Lung microvascular endothelial cell (primary cell): ENCODE measurements at places on chromosomes 1 and 21. TPM values are rescaled to one million over a fixed set of nuclear protein-coding genes. Genes with fewer than 3 reads are reported as not detected.
A peak's percentile ranks its signal among the peaks of the same experiment; 100 is the strongest.

DNA sequence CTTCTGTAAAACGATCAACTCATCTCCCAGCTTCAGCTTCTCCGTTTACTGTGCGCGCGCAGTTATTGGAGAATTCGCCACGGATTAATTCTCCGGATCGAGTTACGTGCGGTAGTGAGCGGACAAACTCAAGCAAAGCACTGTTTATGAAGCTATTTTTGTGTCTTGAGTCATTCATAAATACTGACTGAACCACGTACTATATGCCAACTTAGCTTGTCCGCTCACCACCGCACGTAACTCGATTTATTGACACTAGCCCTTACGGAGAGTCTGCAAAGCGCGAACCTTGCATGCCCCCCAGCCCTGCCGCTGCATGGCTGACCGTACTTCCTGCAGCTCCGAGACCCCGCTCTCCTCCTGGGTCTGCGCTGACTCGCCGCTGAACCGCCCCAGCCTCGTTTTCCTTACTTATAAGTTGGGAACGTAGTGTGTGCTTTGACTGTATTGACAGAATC lies 773 bp downstream of the CHD1L start:
- peak; percentile 59 for DNase-seq

- DNase-seq: no peak
Observed at GRCh38 chr1:65440322-65440900, 19.9 kb downstream of the LEPR start.

The KIAA0319L gene
- total RNA-seq: 29.2 and 31.5 TPM in 2 replicates

DNA sequence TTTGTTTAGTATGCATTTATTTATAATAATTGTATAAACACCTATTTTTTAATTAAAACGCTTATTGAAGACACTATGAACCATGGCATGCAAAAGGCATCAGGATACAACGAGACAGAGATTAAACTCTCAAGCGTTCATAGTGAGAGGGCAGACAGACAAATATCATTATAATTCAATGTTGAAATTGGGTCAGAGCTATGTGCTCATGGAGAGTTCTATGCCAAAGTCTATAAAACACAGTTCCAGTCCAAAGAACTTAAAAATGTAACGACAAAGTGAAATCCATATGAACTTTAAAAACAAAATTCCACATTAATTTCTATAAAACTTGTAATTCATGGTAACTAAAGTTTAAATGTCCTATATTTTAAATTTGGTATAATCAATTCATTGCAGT lies 724.0 kb downstream of the LTN1 start:
- no peak for DNase-seq

GRCh38 chr1:10708757-10709156 lies 87.7 kb downstream of the CASZ1 start:
- no peak for DNase-seq

GRCh38 chr1:112557385-112557784 lies 48.6 kb downstream of the WNT2B start:
- DNase-seq: no peak

The KRTAP19-1 gene
- total RNA-seq: not detected in 2 replicates

GRCh38 chr1:228143480-228144192 lies 3.6 kb downstream of the GUK1 start:
- DNase-seq: no peak

- DNase-seq: no peak
Observed at GRCh38 chr1:39205102-39205780, 746 bp downstream of the MACF1 start.

The LCE1F gene
- total RNA-seq: not detected in 2 replicates

- DNase-seq: no peak
Observed at GRCh38 chr1:209727785-209728184, 23.1 kb downstream of the HSD11B1 start.

The OR2T3 gene
- not detected in 2 replicates for total RNA-seq

The TAF5L gene
- 18.5 and 28.4 TPM in 2 replicates for total RNA-seq

GRCh38 chr1:25616095-25616986 lies at the start of gene MAN1C1:
MAN1C1 (plus strand) TSS chr1:25616791; CDS start chr1:25617798, 1,007 bp downstream.
- peak; percentile 79 for DNase-seq

The WDR64 gene
- not detected in 2 replicates for total RNA-seq

DNA sequence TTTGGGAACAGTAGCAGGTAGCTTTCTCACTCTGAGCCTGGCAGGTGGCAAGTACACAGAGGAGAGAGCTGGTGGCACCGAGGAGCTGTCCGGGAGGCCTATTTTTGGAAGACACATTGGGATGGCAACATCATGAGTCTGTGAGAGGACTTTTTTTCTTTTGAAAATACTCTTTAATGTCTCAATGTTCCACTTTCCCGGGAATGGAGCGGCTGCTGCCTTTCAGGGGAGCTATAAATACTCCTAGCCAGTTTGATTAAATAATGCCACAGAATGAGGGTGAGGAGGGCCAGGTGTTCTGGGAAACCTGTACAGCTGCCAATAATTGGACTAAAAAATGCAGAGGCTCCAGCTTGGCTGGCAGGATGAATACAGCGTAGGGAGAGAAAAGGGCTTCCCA lies 93.3 kb upstream of the COG2 start:
- DNase-seq: no peak

The VHLL gene
- 0.20 TPM in 1 of 2 replicates, not detected in the other for total RNA-seq

The MAP10 gene
- total RNA-seq: 0.44 and 0.60 TPM in 2 replicates

DNA sequence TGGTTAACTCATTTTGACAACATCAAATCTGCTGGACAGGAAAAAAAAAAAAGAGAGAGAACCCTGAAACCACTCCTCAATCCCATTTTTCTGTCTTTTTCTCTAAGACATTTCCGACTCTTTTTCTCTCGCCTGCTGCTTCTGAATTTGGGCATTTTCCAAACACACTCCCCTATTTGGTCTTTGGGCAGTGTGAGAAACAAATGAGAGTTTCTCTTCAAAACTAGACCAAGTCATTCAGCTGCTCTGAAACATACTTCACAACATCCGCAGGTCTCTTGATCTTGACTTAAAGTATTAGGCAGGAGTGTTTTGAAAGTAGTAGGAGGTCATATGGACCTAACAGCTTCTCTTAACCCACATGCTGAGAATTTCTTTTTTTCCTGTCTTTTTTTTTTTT lies 364.8 kb upstream of the ESRRG start:
- DNase-seq: no peak

GRCh38 chr1:1432951-1433803 lies 2.3 kb upstream of the VWA1 start:
- no peak for DNase-seq

DNA sequence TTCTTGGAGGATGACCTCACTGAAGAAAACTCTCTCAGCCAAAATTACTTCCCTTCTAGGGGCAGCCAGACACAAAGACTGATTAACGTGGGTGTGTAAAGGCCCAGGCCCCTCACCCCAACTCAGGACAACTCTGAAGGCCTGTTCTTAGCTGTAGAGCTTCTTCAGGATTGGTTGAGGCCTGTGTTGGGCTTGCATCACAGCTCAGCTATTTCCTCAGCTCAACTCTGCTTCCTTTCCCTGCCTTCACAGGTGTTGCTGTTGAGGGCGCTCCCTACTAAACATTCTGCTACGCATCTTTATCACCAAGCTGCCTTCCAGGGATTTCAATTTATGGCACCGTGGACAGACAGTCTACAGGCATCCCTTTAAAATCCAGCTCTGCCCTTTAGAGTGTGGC lies 36.8 kb downstream of the MAB21L3 start:
- DNase-seq: peak; percentile 28

The L1TD1 gene
- not detected in 2 replicates for total RNA-seq

The COL24A1 gene
- under 0.01 TPM in 1 of 2 replicates, not detected in the other for total RNA-seq

- peak; percentile 43 for DNase-seq
Observed at GRCh38 chr1:52423771-52424170, 19.4 kb downstream of the PRPF38A start.

DNA sequence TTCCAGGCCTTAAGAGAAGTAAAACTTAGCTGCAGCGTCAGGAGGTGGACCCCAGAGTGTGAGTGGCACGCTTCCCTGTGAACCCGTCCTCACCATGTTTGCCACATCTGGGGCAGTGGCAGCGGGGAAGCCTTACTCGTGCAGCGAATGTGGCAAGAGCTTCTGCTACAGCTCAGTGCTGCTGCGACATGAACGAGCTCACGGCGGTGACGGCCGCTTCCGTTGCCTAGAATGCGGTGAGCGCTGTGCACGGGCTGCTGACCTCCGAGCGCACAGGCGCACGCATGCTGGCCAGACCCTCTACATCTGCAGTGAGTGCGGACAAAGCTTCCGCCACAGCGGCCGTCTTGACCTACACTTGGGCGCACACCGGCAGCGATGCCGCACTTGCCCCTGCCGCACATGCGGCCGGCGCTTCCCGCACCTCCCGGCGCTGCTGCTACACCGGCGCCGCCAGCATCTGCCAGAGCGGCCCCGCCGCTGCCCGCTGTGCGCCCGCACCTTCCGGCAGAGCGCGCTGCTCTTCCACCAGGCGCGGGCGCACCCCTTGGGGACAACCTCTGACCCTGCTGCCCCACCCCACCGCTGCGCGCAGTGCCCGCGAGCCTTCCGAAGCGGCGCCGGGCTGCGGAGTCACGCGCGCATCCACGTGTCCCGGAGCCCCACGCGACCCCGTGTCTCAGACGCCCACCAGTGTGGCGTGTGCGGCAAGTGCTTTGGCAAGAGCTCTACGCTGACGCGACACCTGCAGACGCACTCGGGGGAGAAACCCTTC lies 9.3 kb downstream of the ZNF672 start:
- DNase-seq: no peak

GRCh38 chr1:194466706-194467105 lies 1280.3 kb upstream of the B3GALT2 start:
- DNase-seq: no peak

DNA sequence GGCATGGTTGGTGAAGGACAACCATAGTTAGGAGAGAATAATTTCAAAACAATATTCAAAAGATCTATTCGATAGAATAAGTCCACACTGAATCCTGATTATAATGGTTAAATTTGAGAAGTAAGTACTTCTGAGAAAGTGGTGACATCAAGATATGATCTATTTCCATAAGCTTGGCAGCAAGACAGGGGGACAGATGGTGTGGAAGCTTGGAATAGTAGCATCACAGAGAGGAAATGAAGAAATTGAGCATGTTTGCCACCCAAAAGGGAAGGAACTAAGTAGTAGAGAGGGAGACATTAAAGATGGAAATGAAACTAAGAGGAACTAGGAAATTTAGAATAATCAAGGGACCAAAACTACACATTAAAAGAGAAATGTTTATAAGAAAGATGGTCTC lies 94.5 kb downstream of the OLFM3 start:
- no peak for DNase-seq

- DNase-seq: no peak
Observed at GRCh38 chr1:81420760-81421159, 380.0 kb upstream of the ADGRL2 start.

DNA sequence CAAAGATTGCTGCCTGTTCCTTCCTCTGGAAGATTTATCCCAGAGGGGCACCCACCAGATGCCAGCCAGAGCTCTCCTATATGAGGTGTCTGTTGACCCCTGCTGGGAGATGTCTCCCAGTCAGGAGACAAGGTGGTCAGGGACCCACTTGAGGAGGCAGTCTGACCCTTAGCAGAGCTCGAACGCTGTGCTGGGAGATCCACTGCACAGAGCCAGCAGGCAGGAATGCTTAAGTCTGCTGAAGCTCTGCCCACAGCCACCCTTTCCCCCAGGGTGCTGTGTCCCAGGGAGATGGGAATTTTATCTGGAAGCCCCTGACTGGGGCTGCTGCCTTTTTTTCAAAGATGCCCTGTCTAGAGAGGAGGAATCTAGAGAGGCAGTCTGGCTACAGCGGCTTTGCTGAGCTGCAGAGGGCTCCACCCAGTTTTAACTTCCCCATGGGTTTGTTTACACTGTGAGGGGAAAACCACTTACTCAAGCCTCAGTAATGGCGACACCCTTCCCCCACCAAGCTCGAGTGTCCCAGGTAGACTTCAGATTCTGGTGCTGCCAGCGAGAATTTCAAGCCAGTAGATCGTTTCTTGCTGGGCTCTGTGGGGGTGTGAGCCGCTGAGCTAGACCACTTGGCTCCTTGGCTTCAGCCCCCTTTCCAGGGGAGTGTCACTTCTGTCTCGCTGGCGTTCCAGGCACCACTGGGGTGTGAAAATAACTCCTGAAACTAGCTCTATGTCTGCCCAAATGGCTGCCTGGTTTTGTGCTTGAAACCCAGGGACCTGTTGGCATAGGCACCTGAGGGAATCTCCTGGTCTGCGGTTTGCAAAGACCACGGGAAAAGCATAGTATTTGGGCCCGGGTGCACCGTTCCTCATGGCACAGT lies 51.1 kb upstream of the PDC start:
- DNase-seq: no peak

DNA sequence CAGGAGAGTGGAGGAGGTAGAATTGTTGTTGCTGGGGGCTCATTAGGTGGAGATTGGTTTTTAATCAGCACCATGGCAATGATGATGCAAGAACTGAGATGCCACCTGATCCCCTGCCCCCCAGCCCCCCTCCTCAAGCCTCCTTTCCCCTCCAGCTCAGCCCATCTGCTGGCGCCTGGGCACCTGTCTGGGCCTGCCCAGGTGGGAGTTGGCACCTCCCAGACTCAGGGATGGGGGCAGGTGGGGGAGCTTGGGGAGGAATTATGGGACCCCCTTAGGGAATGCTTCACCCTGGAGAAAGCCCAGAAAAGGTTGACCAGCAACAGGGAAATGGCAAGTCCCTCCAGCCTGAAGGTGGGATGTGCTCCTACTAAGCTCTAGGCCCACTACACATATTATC lies 1.5 kb upstream of the NHLH1 start:
- no peak for DNase-seq

The KCNC4 gene
- total RNA-seq: 0.44 and 0.99 TPM in 2 replicates

The LCE2A gene
- total RNA-seq: not detected in 2 replicates

- DNase-seq: no peak
Observed at GRCh38 chr21:30234643-30235042, 18.7 kb upstream of the CLDN8 start.

DNA sequence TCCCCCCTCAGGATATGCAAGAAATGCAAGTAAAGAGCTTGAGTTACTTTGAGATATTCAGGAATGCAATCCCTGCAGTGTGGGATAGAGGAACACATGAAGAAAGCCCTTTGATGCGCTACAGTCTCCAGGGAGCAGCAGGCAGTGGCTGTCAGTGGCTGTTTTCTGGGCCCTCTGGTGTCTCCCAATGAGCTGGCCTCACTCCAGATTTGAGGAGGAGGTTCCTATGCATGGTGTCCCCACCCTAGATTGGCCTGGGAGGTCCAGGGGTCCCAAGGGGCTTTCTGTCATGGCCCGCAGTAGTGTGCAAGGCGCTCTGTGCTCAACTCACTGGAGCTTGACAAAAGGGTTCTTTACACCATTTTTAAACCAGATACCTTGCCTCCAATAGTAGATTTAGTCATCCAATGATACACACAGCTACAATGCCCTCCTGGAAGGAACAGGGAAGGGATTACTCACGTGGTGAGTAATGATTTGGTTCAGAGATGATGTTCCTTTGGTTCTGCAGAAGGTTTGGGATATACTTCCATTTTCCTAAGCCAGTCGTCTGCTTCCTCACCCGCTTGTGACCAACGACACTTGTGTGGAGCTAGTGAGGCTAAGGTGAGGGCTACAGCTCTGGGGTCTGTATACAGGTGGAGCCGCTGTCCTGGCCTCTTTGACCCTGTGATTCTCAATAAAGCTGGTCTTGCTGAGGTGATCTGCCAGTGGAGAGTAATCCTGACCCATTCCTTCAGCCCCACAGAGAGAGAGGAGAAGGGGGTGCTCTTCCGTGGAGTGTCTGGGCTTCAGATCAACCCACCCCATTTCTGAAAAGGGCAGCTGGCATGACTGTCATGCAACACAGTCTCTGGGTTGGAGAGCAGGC lies 6.6 kb downstream of the BATF3 start:
- no peak for DNase-seq

GRCh38 chr1:40257313-40257687 lies 736 bp upstream of the ZMPSTE24 start:
- DNase-seq: no peak
